LNCaP clone FGC (cell line): ENCODE measurements at places on chromosomes 2 and 18.

DNA sequence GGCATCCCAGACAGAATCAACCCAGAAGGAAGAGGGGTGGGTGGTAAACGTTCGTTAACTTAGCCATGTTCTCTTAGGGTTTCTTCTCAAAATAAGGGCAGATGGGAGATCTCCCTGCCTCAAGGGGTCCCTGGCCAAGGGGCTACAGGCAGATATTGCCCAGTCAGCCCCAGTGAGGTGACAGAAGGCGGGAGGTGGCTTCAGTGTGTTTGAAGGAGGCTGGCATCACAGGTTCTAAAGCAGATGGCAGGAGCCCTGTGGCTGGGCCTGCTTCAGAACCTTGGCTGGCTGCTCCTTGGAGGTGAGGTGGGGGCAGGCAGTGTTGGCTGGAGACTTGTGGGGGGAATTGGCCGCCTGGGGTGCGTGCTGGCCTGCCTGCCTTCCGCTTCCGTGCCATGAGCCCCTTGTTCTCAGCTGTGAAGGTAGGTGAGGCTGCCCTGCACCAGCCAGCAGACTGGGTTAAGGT, 23.5 kb downstream of the HPCAL1 start:
- no peak for DNase-seq

DNA sequence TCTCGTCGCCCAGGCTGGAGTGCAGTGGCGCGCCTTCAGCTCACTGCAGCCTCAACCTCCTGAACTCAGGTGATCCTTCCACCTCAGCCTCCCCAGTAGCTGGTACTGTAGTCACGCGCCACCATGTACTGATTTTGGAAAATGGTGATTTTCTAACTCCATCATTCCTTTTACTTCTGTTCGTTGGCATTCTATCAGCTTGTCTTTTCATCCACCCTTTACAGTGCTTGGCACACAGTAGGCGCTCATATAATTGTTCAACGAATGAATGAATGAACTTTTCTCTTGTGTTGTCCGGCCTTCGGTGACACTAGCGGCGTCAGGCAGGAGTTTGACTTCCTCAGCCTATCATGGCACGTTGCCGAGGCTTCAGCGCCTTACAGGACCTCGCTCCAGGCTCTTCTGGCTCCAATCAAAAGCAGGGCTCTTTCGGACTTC, 373 bp upstream of the MTHFD2 start:
- DNase-seq: peak; percentile 94

- no peak for DNase-seq
These were observed 1135.1 kb upstream of the CRIM1 start for GRCh38 chr2:35220461-35220860.

- DNase-seq: no peak
These were observed 65.8 kb downstream of the ARHGAP28 start for GRCh38 chr18:6795307-6795706.

- DNase-seq: no peak
These were observed 53.4 kb downstream of the NAPG start for GRCh38 chr18:10579079-10579867.

DNA sequence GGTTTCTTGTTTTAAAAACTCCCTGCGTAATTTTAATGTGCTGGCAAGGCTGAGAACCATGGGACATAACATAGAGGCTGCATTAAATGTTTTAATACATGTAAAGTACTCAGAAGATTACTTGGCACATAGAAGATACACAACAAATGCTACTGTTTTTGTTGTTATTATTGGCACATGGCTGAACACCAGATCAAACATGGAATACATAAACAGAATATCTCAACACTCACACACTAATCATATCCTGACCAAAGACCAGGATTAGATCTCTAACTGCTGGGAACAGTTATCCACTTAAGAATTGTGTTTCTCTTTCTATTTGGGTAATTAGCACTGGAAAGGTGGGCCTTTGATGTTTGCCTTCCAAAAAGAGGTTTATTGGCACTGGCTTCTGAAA, 69.3 kb downstream of the KCNE4 start:
- DNase-seq: no peak

DNA sequence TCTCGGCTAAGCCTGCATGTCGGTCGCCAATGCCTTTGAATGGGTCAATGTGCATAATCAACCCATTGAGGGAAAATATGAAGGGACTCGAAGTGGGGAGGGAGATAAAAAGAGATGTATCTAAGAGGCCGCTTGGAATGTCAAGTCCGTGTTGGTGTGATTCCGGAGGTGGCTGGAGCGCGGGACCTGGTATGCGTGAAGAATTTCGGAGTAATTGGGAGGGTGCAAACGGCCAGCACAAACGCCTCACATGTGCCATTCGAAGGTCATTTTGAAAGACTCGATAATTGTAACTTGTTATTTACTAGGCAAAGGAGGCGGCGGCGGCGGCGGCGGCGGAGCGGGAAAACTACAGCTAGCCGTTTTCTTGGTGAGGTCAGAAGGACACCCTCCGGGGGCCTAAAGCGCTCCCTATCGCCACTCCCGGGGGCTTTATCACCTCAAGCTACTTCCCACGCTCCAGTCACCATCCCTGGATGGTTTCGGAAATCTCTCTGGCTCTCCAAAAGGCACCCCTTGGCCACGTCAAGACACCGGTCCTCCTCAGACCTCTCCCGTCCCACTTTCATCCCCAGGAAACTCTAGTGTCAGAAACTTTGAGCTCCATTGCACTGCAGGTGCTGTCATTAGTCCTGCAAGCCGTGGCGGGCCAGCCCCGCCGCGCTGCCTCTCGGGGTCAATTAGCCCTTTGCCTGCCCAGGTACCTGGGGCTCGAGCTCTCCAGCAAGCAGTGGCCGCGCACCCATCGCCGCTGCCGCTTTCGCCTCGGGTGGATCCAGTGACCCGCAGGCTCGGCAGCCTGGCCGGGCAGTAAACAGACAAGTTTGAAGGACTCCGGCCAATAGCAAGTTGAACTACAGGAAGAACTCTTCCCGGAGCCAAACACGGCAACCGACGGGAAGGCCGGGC, 1.5 kb downstream of the ERBB4 start:
- DNase-seq: peak; percentile 36

DNA sequence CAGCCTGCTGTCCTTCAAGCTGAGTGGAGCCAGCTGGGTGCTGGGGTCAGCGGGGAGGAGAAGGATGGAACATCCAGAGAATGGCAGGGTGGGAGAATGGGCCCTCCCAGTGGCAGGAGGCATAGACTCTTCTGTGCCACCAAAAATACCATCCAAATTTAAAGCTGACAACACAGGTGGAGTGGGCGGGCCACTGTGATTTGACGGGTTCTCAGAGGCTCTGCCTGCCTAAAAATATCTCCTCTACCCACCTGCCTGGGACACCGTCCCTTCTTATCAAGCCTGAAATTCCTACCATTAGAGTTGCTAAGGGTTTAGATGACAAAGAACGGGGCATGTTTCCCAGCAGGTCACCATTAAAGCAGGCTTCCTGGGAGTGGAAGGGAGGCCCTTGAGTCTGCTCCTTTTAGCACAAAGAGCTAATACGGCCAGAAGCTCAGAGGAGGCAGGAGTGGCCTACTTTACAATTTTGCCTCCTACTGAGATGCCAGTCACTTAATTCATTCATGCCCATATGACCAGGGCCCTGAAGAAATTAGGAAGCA, 19.8 kb upstream of the MARCHF4 start:
- DNase-seq: no peak

DNA sequence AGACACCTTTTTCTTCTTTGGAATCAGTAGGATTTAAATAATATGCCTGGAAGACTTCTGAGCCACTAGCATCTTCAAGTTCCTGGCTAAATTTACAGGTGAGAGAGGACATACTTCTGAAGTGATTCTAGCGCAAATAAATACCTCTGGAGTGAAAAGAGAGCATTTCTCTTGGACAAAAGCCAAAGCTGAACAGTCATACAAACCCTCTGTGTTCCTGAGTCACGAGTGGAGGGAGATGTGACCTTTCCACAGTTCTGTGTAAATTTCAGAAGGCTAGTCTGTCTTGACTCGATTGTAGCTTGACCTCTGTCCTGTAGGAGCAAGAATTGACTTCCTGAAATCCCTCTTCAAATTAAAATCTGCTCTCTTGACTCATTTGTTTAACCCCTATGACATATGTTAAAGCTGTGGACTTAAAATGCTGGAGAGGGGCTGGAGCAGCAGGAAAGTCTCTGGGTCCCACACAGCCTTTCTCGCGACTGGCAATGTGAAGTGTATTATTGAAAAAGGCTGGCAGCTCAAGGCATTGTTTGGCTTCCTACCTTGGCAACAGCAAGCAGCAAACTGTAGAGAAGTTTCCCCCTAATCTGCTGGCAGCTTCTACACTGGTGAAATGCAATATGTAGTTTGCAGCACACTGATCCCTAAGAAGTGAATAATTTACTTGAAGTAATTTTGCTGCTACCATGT, 79.6 kb upstream of the GCFC2 start:
- no peak for DNase-seq
